Right cardiac atrium (tissue), 5 donors: ENCODE measurements at places on chromosomes 12 and 14. TPM values are rescaled to one million over a fixed set of nuclear protein-coding genes. Genes with fewer than 3 reads are reported as not detected.
A peak's percentile ranks its signal among the peaks of the same experiment; 100 is the strongest.

GRCh38 chr14:60658211-60658690 is 9.0 kb upstream of the SIX1 start:
- DNase-seq: no peak

GRCh38 chr12:65825183-65825506 is 862 bp downstream of the HMGA2 start:
- DNase-seq: no peak

DNA sequence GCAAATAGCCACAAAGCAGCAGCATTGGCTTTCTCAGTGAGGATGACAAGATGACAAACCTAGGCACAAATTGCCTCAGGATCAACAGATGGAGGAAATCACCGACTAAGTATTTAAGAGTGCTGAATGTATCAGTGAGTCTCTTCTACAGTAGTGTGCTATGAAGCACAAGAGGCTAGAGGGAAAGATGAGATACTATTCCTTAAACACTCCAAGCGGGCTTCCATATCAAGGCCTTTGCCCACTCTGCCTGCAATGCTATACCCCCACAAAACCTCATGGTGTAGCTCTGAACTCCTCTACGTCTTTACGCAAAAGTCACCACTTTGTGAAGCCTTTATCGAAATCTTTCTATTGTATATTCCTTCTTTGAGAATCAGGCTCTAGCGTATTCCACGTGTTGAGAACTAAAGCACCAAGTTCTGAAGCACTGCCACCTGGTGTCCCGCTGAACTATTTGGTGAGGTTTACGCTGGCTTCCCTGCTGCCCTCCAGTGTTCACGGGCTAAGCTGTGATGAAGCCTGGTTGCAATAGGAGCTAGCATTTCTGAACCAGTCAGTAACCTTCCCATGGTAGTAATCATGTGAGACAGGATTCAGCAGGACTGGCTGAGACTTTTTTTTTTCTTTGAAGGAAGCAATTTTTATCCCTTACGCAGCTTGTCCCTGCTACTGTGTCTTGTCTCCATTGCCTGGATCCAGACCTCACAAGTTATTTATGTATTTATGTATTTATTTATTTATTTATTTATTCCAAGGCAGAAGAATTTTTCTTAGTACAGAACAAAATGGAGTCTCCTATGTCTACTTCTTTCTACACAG is 426.5 kb upstream of the OR4E1 start:
- peak; percentile 88 for DNase-seq

- peak; percentile 70 for DNase-seq
Measured at GRCh38 chr12:53751336-53752191, at the start of gene CISTR. Gene CISTR (minus strand): TSS chr12:53751979.

- DNase-seq: no peak
Measured at GRCh38 chr14:50792051-50792477, 38.9 kb downstream of the NIN start.

GRCh38 chr12:65854629-65855028 is 30.3 kb downstream of the HMGA2 start:
- no peak for DNase-seq

GRCh38 chr12:70581208-70581607 is 56.0 kb downstream of the PTPRB start:
- no peak for DNase-seq

DNA sequence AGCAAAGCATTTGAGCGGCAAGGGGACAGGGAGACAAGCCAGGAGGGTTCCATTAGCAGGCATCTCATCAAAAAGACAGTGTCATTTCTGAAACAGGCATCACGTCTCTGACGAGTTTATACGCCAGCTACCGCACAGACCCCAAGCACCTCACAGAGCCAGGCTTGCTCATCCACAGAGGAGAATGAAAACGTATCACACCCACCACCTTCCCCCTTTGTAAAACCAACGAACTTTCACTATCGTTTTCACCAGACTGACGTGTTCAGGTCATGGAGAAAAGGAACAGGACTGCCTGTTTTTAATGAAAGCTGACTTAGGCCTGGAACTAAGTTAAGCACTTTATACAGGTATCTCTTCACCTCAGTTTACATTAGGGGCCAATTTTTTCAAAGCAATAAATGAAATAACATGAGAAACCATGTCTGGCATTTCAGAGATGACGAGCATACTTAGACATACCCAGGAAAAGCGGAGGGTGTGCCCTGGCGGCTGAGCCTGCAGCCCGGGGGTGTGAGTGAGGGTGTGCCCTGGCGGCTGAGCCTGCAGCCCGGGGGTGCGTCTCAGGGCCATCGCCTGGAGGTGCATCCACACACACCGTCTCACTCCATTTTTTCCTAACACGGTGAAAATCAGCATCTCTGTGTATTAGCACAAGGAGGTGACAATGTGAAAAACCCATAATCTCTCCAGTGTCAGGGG is 41.9 kb downstream of the STX2 start:
- no peak for DNase-seq

DNA sequence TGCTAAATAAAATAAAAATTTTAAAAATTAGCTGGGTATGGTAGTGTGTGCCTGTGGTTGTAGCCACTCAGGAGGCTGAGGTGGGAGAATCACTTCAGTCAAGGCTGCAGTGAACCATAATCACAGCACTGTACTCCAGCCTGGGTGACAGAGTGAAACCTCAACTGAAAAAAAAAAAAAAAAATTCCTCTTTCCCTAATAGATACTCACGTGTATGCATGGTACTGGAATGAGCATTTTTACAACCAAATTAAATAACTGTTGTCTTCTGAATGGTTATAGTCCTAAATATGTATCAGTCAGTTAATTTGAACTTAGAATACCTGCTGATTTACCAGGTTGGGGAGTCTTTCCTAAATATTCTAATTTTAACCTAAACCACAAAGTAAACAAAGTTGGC is 98.3 kb upstream of the ATF1 start:
- DNase-seq: no peak

GRCh38 chr12:51371295-51371953 is 19.8 kb downstream of the GALNT6 start:
- peak; percentile 75 for DNase-seq

DNA sequence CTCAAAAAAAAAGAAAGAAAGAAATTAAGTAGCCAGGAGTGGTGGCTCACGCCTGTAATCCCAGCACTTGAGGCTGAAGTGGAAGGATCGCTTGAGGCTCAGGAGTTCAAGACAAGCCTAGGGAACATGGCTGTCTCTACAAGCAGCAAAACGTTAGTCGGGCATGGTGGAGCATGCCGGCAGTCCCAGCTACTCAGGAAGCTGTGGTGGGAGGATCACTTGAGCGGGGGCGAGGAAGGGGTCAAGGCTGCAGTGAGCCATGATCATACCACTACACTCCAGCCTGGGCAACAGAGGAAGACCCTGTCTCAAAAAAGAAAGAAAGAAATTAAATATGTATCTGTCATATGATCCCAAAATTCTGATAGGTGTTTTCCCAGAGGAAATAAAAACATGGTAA is 5.3 kb downstream of the RAD52 start:
- DNase-seq: no peak

GRCh38 chr14:60508707-60509437 is at the start of gene SIX6:
Gene SIX6 (plus strand): TSS chr14:60509146. CDS start chr14:60509399, 253 bp downstream.
- DNase-seq: no peak

- no peak for DNase-seq
Measured at GRCh38 chr14:66072190-66073084, 413.7 kb upstream of the CCDC196 start.

GRCh38 chr14:90499121-90499520 is 102.3 kb downstream of the CALM1 start:
- no peak for DNase-seq

GRCh38 chr14:49614196-49614595 is 6.2 kb downstream of the RPL36AL start:
- DNase-seq: no peak

DNA sequence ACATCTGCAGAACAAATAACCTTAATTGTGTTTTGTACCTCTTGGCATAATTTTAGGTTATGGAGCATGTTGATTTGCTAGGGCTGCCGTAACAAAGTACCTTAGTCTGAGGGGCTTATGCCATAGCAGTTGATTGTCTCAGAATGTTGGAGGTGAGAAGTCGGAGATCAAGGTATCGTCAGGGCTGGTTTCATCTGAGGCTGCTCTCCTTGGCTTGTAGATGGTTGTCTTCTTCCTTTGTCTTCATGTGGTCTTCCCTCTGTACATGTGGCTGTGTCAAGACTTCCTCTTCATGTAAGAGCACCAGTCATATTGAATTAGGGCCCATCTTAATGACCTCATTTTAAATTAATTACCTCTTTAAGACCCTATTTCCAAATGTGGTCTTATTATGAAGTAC is 64.4 kb upstream of the PTHLH start:
- DNase-seq: no peak

GRCh38 chr12:67428431-67428830 is 159.3 kb downstream of the CAND1 start:
- DNase-seq: no peak

DNA sequence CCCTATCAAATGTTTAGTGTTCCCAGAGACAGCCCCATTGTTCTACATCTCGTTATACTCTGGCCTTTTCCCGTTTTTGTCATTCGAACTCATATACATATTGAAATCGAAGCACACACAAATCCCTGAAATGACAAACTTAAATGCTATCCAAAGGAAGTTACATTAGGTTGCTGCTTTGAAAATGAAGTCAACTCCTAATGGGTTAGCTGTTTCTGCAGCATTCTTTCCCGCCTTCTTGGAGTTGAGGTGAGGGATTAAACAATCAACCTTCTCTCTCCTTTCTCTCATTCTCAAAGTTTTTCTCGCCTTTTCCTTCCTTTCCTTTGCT is 642 bp upstream of the PHC1 start:
- DNase-seq: no peak

DNA sequence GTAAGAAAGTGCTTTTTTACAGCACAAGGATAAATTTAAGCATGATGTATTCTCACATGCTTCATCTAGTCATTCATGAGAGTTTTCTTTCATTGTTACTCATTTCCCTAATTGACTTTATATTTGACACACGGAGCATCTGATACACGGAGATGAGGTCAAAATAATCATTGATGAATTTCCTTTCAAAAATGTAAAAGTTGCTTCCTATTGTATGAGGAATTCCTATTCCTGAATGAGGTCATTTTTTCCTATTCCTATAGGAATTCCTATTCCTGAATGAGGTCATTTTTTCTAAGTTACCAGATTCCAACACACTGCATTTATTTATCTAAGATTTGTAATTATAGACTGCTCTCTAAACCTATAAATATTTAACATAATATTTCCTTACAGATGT is 316.7 kb upstream of the KITLG start:
- DNase-seq: no peak

DNA sequence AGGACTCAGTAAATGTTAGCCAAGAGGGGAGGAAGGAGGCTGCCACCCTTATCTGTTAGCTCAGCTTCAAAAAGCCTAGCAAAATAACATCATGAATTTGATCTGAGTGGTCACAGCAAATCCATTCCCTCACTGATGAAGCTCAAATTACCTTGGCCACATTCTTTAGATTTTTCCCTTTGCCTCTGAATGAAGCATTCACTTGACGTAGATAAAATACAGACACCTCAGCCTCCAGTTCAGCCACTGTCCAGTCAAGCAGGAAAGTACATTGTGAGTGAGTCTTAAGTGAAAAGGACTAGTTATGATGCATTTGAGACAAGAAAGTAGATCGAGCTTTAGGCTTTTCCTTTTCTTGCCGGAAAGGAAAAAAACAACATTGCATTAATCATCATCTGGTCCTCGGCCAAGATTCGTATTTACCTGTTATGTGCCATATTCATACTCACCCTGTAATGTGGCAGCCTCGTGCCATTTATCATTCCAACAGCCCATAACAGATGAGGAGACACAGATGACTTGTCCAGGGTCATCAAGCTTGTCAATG is 146.5 kb downstream of the ETV6 start:
- no peak for DNase-seq

- no peak for DNase-seq
Measured at GRCh38 chr12:3036901-3037600, 40.1 kb upstream of the TSPAN9 start.

DNA sequence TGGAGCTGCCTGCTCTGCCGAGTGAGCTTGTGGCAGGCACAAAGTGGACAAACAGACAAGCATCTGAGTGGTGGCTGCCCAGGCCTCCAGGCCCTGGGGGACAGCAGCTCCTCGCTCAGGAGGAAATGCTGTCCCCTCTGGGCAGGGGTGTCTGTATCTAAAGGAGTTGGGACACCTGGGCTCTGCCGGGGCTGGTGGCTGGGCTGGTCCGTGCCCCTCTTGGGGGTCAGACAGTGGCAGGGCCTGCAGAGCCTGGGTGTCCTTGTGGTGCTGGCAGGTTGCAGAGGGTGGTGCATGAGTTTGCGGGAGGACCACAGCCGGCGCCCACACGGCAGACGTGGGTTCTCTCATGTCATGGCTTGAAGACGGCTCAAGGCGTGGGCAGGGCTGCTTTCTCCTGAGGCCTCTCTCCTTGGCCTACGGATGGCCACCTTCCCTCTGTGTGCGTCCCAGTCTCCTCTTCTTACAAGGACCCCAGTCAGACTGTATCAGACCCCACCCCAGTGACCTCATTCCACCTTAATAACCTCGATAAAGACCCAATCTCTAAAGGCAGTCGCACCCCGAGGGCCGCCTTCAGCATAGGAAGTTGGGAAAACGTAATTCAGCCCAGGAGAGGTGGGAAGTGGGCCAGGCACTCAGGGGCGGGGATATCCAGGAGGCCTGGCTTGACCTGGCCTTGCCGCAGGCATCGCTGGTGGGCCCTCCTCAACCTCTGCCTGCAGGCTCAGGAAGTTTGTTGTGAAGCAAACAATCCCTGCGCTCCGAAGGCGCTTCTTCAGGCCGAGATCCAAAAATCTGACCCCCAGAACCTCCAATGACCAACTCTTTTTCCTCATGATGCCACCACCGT is 110.0 kb downstream of the KIF26A start:
- DNase-seq: no peak

- no peak for DNase-seq
Measured at GRCh38 chr14:77526266-77526665, 27.6 kb upstream of the ISM2 start.

DNA sequence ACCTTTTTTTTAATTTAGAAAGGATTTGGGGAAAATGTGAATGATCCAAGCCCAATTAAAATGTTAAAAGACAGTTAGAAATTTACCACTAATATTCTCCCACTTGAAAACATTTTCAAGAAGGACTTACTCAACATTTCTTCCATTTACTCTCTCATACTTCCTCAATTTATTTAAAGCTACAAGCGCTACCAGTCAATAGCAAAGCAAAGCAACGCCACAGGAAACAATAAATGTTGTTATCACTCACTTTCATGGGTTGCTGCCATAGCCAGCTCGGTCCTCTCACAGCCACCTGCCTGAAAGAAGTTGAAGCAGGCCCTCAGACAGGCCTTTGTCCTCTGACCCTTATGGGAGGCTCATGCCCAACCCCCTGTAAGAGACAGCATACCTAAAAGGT is 6.0 kb upstream of the SOS2 start:
- DNase-seq: no peak

- no peak for DNase-seq
Measured at GRCh38 chr12:61717986-61718385, 542.2 kb upstream of the USP15 start.

ZNF268 gene
- 9.7 TPM for total RNA-seq

LRRIQ1 gene
- 0.47 TPM for total RNA-seq

TAS2R46 gene
- total RNA-seq: 0.26 TPM

SPX gene
- total RNA-seq: 11.7 TPM

LHX5 gene
- not detected for total RNA-seq

PLEKHG7 gene
- not detected for total RNA-seq

C1R gene
- 340 TPM for total RNA-seq

KIF5A gene
- 0.31 TPM for total RNA-seq

SIX4 gene
- 2.1 TPM for total RNA-seq

ZDHHC22 gene
- total RNA-seq: not detected

KRT8 gene
- 259 TPM for total RNA-seq

KLRC3 gene
- not detected for total RNA-seq

RECQL gene
- total RNA-seq: 20.9 TPM
